ENCODE measurements at places on chromosomes 16 and 17. TPM values are rescaled to one million over a fixed set of nuclear protein-coding genes. Genes with fewer than 3 reads are reported as not detected.
A peak's percentile ranks its signal among the peaks of the same experiment; 100 is the strongest.

DNA sequence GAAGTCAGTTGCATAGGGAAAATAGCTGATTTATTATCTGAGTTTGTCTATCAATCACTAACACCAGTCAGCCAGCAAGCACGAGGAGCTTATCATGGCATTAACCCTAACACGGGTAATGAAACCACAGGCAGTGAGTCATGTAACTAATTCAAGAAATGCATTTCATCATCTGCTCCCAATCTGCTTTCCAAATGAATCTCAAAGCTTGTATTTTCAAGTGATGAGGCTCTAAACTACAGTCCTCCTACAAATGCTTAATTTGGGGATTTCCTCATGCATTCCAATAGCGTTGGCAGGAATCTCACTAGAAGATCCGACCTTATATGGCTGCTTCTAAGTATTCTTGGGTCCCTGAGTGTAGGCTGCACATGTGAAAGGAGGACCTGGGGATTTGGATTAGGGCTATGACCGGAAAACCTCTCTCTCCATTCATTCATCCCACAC is 118.4 kb upstream of the HSBP1 start:
- no peak for DNase-seq

DNA sequence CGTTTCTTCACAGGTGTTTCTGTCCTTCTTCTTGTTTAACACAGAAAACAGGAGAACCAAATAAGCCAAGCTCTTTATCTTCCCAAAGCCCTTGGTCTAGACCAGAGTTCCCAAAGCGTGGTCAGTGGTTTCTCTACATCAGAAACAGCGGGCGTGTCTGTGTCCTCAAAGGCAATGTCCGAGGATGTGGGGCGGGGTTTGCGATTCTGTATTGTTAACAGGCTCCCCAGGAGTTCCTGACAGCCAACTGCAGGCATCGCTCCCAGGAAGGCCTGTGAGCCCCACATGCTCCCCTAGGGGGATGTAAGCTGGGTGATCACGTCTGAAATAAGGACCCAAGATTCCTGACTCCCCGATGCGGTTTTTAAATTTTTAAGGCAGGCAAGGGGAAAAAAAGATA is 28.4 kb upstream of the SLC25A19 start:
- no peak for DNase-seq

DNA sequence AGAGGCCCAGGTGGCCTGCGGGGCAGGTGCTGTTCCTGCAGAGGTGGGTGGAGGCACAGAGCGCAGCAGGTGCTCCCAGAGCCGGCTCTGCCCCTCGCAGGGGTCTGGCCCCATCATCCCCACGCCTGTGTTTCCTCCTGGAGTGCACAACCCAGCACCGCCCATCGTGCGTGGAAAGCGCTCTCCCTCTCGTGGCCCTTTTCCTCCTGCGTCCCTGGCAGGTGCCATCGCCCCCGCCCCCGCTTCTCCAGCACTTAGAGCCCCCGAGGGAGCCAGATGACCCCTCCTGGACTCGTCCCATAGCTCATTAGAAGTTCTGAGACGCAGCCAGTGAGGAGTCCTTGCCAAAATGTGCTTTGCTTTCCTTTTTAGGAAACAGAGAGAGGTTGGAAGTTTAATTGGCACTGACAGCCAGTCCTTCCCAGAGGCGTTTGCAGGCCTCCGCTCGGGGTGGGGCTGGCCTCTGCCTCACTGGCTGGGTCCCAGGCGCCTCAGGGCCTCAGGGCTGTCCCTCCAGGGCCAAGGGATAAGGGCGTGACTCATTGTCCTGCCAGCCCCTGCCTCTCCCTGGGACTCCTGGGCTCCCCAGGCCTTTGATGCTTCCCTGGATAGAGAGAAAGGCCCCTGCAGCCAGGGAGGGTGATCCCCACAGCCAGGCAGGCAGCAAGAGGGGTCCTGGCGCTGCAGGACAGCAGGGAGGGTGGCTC is 32.2 kb upstream of the CHMP6 start:
- DNase-seq: no peak

DNA sequence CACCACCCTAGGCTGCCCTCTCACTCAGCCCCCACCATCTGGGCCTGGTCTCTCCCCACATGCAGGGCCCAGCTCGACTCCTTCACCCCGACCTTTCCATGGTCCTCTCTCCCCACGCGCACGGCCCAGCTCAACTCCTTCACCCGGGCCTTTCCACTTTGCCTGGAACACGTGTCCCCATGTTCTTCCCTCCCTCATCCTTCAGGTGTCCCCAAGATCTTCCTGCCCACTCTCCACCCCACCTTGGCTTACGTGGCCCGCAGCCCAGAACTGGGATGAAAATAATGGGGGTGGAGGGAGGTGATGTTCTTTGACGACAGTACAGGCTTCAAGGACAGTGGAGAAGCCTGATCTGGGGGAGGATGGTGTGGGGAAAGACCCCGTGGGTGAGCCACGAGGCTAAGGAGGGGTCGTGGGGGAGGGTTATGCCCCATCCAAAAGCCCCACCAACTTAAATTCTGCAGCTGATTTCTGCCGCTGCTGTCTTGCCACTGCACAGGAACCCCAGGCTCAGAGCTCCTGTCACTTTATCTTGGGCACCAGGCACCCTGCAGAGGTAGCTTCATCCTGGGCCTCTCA is 9.9 kb upstream of the MEAK7 start:
- DNase-seq: no peak

DNA sequence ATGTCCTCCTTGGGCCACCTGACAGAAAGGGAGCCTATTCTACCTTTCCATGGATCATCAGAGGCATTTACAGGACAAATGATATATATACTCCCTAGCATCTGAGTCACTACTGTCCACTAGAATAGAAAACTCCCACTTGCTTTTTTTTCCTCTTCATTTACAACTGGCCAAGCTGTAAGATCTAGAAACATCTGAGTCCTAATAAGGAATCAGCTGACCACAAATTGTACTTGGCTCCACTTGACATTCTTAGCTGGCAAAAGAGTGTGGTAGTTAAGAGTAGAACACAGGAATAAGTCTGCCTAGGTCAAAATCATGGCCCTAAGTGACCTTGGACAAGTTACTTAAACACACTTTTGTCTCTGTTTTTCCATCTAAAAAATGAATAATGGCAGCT is 5.2 kb downstream of the RUSF1 start:
- DNase-seq: no peak

GRCh38 chr16:50574745-50575136 is 26.5 kb downstream of the NKD1 start:
- DNase-seq: no peak

- DNase-seq: no peak
Observed at GRCh38 chr16:592518-593306, 2.8 kb downstream of the RAB40C start.

- no peak for DNase-seq
Observed at GRCh38 chr17:33370401-33370800, 77.3 kb upstream of the ASIC2 start.

- DNase-seq: no peak
Observed at GRCh38 chr16:14015948-14016347, 55.2 kb upstream of the MRTFB start.

DNA sequence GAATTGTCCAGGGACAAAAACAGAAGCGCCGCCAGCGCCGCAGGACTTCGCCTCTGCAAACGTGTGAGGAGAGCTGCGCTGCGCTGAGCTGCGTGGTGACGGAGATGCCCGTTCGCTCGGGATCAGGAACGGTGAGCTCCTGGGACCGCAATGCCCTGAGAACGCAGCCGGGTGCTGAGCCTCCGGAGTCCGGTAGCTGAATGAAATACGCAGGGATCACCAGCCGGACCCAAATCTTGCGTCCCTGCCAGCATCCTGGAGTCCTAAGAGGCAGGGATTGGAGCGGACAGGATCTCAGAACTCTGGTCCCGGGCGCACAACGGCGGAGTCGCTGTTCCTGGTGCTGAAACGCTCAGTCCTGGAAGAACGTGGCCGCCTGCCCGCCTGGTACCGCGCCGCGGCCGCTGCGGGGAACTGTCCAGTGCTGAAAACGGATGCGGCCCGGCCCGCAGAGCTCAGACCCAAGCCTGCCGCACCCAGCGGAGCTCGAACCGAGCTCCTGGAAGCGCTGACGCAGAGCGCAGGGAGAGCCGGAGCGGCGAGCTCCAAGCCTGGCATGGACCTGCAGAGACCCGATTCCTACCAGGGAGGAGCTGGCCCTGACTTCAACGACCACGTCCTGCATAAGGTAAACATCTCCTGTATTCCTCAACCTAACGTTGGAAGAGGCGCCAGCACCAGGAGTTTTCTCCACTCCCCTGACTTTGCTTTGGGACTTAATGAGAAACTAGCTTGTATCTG is 41.5 kb downstream of the CD300LF start:
- DNase-seq: peak; percentile 87

ESRP2 gene
- total RNA-seq: 33.6 TPM

NPIPA5 gene
- 11.0 TPM for total RNA-seq

PIRT gene
- total RNA-seq: not detected

SLC16A13 gene
- total RNA-seq: 10.4 TPM

NHLRC4 gene
- total RNA-seq: 2.3 TPM

NAGS gene
- total RNA-seq: 0.42 TPM

SCO1 gene
- 29.8 TPM for total RNA-seq

CES1 gene
- total RNA-seq: not detected

ASPHD1 gene
- 14.2 TPM for total RNA-seq

ABCA9 gene
- 1.5 TPM for total RNA-seq

C17orf78 gene
- not detected for total RNA-seq

NT5M gene
- total RNA-seq: 7.1 TPM
